Stimulated activated CD4-positive, alpha-beta T cell treated with anti-CD3 and anti-CD28 coated beads, Interleukin-15, amount 100 ng/mL, for 1 hour (primary cell): ENCODE measurements at places on chromosomes 4 and X.

- DNase-seq: no peak
Observed at GRCh38 chr4:80322716-80323115, 12.8 kb upstream of the CFAP299 start.

DNA sequence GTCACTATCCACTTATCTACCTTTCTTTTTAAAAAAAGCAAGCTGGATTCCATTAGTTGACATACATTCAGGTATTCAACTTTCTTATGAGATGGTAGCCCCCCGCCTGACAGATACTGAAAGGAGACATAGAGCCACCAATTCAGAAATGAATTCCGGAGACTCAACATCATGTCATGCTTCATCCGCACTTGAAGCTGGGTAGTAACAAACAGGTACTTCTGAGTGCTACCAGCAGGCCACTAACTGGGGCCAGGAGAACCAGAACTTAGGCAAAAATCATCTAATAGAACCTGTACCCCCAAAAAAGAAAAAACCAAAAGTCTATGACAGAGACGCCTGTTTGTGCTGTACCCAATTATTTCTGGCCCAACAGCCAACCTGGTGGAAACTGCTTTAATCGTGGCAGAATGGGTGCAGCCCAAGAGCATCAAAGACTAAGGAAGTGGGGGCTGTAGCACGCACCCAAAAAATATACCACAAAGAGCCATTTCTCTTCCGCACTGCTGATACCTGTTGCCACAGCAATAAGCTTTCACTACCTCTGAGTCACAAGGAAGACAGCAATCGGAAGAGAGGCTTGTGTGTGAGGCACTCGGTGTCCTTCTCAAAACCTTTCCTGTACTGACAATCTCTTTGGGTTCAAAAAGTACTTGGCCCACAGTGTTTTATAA lies 84.8 kb downstream of the AFAP1 start:
- peak; percentile 49 for DNase-seq

GRCh38 chr4:94540476-94540875 lies 88.7 kb downstream of the PDLIM5 start:
- no peak for DNase-seq

- DNase-seq: no peak
Observed at GRCh38 chrX:46260499-46260898, 284.7 kb downstream of the ZNF674 start.

- DNase-seq: no peak
Observed at GRCh38 chr4:112110059-112110425, 35.2 kb upstream of the FAM241A start.

- DNase-seq: no peak
Observed at GRCh38 chrX:153494061-153494460, 719 bp upstream of the BGN start.

- peak; percentile 71 for DNase-seq
Observed at GRCh38 chr4:106315968-106316772, at the start of the genes AIMP1 and TBCK. AIMP1 (plus strand) TSS chr4:106316550; CDS start chr4:106325010, 8,460 bp downstream. TBCK (minus strand) TSS chr4:106316209; CDS start chr4:106308960, 7,249 bp downstream.

DNA sequence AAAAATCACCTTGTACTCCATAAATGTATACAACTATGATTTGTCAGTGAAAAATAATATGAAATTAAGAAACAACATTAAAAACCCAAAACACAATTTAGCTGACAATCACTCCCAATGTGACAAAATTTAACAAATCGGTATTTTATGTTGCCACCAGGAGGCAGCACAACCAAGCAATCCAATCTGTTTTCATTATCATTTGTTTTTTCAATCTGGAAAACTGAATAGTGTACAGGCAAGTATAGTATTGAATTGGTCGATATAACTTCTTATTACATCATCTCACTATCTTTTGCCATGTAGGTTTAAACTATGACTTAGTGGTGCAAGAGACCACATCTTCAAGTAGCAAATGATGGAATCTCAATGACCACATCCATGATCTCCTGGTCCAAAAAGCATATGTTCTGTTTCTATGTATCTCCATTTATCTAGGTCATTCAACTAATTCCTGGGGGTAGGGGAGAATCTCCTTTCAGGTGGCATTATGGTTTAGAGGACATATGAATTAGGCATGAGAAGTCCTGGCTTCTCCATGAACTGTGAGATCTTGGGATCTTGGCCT lies 112.9 kb upstream of the AGA start:
- no peak for DNase-seq

DNA sequence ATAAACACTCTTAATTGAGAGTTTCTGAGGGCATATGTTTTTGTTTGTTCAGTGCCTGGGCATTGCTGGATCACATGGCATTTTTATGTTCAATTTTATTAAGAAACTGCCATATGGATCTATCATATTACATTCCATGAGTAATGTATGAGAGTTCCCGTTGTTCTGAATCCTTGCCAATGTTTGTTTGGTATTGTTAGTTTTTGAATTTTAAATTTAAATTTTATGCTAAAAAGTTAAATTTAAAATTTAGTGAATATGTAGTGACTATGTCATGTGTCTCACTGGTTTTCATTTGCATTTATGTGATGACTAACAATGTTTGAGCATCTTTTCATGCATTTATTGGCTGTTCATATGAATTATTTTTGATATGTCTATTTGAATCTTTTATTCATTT lies 54.8 kb upstream of the GEMIN8 start:
- no peak for DNase-seq

- no peak for DNase-seq
Observed at GRCh38 chr4:182653596-182653995, 263.6 kb downstream of the DCTD start.
